ENCODE measurements at places on chromosomes 7 and 10. TPM values are rescaled to one million over a fixed set of nuclear protein-coding genes. Genes with fewer than 3 reads are reported as not detected.

The EBLN1 gene
- total RNA-seq, result not detected

The SAMD9L gene
- not detected for total RNA-seq

The SFRP4 gene
- not detected for total RNA-seq

The ADAM22 gene
- total RNA-seq, result 8.7 TPM

The FXYD4 gene
- total RNA-seq, result not detected
